Stimulated activated CD4-positive, alpha-beta T cell treated with anti-CD3 and anti-CD28 coated beads, Interleukin-15, amount 100 ng/mL, for 1 hour (primary cell): ENCODE measurements at places on chromosomes 13 and 19.

DNA sequence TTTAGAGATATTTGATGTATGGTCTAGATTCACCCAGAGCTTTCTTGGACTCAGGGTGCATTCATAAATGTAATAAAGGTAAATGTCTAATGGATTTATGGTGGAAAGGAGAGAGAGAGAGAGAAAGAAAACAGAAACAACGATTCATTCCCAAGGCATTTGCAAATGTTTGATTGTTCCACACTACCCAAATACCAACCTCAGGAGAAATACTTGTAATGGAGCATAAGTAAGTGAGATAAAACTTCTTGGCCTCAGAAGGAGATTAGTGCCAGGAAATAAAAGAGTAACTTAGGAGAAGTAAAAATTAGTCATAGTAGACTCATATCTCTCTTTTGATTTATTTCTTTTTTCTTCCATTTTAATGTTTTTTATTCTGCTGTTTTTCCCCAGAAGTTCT, 40.6 kb upstream of the DGKH start:
- no peak for DNase-seq

DNA sequence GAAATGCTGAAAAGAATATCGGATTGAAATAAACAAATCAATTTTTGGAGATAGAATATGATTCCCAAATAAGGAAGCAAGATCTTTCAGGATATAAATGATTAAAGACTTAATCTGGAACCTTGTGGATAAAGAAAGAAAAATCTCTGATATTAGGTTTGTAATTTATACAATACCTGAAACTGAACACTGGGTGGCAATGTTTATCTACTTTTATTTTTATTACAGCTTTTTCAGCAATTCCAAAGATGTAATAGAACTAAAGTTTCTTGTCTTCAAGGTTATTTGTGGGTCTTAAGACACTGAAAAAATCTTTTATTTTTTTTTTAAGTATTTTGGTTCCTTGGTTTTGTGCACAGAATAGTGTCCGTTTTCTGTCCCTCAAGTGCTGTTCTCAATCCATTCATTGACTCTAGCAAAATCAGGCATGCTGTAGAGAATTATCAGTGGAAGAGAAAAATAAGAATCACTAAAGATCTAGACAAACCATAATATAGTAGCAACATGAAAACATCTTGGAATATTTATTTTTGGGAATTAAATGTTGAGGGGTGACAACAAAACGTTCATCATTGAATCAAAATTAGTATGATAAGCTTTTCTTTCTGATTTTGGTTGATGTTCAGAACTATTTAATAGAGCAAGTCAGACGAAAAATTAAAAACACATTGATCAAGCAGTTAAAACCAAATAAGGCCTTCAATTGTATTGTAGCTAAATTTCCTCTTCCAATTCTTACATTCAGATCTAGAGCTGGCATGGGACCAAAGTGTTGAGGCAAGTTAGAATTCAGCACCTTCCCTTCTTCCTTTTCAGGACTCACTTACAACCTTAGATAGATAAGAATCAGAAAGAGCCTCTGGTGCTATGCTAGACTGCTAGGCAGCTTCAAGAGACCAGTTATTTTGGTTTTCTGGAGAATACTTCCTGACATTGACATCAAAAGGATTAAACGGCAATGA, 704.4 kb upstream of the PCDH20 start:
- DNase-seq: no peak

GRCh38 chr19:13267889-13268288, 117.7 kb downstream of the IER2 start:
- DNase-seq: no peak

GRCh38 chr13:85413664-85414063, 385.6 kb downstream of the SLITRK6 start:
- DNase-seq: no peak

DNA sequence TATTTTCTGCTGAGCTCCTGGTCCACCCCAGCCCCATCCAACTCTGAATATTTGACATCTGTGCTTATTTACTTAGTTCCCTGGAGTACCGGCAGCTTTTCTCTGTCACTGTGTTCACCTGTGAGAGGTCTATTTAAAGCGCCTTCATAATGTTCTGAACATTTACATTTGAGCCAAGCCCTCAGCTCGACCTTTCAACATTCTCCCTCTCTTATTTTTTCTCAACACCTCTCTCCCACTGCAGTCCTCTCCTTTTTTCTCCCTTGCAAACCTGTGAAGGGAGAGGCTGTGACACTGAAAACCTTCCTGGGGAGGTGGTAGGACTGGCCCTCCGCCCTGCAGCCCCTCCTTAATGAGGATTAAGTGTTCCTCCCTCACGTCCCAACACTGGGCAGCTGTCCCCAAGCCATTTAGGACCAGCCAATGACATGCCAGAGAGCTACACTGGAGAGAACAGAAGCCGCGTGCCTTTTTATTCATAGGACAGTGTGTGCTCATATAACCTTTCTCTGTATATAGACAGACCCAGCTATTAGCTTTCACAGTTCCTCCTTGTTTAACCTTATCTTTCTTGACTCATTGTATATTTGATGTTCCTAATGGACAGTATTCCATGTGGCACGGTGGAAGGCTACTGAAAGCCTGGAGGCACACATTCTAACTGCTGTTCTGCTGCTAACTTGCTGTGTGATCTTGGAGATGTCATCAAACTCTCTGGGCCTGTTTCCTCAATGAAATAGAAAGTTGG, 134.8 kb downstream of the NUFIP1 start:
- DNase-seq: no peak

- DNase-seq: no peak
These were observed 567.7 kb downstream of the GPC6 start for GRCh38 chr13:93794197-93794885.

DNA sequence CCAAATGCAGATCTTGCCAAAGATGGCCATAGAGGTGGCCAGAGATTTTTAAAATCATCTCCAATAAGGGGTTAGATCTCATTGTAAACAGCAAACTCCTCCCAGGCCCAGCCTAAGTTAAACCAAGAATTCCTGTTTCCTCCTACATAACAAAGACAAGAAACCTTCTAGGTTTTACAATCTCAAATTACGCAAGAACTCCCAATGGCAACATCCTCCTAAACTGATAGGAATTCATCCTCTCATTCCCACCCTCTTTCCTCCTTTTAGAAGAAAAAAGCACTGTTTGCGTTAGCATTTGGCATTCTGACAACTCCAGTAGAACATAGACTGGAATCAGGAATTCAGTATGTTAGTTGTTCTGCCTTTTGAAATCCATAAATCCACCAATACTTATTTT, 14.6 kb downstream of the PROSER1 start:
- DNase-seq: no peak

- no peak for DNase-seq
These were observed 51.2 kb downstream of the COLGALT1 start for GRCh38 chr19:17606590-17607185.

DNA sequence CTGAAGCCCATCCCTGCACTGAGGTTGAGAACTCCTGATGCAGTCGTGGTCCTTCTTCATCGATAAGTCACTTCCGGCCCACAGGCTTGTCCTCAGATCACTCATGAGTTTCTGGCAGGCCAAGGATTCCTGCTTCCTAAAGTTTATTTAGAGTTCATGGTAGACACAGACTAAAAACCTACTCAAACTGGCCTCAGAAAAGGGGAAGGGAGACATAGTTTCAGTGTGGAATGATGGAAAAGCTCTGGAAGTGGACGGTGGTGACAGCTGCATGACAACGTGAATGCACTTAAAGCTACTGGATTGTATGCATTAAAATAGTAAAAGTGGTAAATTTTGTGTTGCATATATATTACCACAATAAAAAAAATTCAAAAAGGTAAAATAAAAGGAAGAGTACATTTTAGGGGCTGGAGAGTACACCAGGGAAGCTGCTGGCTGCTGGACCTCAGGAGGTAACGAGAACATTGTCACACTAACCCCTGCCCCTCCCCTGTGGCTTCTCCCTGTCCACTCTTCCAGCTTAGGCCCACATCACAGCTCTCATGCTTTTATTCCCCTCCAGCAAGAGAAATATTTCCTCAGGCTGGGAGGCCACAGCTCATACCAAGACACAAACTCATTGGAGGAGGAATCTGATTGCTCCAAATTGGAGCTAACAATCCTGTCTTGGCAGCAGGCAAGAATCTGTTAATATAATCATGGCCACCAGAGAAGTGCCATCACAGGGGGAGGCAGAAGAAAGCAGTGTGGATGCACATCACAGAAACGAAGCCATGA, 741.0 kb downstream of the UQCRFS1 start:
- no peak for DNase-seq

GRCh38 chr13:33228648-33229445, 56.7 kb downstream of the STARD13 start:
- DNase-seq: no peak

DNA sequence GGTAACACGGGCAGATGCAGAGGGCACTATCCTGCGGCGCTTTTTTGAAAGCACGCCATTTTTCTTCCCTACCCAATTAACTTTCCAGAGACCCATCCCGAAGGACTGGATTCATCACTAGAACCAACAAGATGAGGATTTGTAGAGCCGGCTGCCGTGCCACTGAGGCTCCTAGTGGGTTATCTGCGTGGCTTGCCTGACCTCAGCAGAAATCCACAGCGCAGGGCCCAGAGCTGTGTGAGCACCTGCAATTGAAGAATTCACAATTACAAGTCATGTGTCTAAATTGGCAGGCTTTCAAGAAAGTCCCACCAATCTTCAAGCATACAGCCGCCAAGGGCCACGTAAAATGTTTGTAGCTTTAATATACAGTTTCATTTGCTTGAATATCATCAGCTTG, 75.5 kb downstream of the ALOX5AP start:
- DNase-seq: no peak

GRCh38 chr19:49340865-49341718, 5.9 kb downstream of the CD37 start:
- no peak for DNase-seq

- no peak for DNase-seq
These were observed 188.3 kb downstream of the POSTN start for GRCh38 chr13:37410316-37410715.

DNA sequence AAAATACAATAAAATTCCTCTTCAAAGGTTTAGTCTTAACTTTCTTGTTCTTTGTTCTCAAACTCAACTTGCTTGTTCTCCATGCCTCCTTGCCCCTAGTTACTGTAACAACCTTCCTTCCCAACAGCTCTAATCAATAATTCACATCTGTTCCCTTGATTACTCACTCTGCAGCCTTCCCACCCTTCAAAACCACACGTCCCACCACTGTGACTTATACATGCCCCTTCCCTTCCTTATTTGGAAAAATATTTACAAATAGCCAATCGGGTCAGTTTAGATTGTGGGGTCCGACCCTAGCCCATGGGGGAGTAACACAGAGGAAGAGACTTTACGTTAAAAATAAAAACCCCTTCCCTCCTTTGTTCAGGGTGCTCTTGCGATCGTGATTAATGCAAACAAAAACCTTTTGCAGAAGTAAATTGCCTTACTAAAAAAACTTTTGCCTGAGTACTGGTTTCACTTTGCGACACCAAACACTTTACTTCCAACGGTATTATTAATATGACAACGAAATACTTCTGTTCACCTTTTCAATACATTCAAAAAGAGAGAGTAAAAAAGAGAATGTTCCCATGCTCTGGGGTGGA, 512 bp upstream of the ZNF93 start:
- DNase-seq: no peak

- no peak for DNase-seq
These were observed 213.8 kb downstream of the DCLK1 start for GRCh38 chr13:35917252-35917941.

- DNase-seq: no peak
These were observed 14.7 kb downstream of the TEX30 start for GRCh38 chr13:102758842-102759241.

DNA sequence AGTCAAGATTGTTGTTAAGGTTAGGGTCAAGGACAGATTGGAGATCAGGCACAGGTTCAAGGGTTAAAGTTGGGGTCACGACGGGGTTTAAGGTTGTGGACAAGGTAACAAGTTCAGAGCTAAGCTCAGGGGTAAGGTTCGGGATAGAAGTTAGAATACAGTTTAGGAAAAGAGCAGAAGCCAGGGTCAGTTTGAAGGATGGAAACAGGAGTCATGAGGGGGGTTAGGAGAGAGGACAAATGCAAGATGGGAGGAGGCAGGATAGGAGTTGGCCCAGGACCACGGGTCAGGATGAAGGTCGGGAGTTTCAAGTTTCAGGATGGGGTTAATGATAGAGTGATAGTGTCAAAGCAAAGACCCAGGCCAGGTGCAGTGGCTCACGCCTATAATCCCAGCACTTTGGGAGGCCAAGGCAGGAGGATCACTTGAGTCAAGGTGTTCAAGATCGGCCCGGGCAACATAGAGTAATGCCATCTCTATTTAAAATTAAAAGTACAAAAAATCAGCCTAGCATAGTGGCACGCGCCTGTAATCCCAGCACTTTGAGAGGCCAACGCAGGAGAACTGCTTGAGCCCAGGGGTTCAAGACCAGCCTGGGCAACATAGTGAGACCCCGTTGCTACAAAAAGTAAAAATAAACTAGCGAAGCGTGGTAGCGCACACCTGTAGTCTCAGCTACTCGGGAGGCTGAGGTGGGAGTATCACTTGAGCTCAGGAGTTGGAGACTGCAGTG, 7.7 kb downstream of the NPHS1 start:
- no peak for DNase-seq

DNA sequence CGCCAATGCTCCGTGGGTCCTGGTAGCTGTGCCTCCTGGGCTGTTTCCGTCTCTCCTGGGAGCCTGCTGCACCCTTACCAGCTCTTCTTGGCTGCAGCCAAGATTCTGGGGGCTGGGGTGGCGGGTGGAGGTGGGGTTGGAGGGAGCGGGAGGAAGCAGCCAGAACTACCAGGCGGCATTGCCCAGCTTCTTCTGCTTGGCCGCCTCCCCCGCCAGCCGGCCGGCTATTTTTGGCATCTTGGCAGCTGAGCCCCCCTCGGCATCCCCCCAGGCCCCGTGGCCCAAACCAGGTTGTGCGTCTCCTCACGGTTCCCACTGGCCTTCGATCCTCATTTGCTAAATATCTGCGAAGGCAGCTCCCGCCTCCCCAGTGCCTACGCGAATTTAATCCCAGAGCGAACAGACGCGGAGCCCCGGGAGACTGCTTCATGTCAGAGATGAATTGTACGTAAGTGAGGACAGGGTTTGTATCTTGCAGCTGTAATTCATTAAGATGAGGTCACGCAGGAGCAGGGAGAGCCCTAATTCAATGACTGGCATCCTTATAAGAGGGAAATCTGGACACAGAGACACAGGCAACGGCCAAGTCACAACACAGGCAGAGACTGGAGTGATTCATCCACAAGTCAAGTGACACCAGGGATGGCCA, 12.8 kb upstream of the PEAK3 start:
- DNase-seq: no peak

GRCh38 chr13:91698308-91698707, 299.9 kb downstream of the GPC5 start:
- DNase-seq: no peak

- DNase-seq: no peak
These were observed 1722.7 kb downstream of the SLITRK5 start for GRCh38 chr13:89393758-89394304.
